ENCODE measurements at places on chromosomes 6 and 20.

GRCh38 chr6:137510923-137511322 is 16.7 kb upstream of the OLIG3 start:
- DNase-seq: no peak

DNA sequence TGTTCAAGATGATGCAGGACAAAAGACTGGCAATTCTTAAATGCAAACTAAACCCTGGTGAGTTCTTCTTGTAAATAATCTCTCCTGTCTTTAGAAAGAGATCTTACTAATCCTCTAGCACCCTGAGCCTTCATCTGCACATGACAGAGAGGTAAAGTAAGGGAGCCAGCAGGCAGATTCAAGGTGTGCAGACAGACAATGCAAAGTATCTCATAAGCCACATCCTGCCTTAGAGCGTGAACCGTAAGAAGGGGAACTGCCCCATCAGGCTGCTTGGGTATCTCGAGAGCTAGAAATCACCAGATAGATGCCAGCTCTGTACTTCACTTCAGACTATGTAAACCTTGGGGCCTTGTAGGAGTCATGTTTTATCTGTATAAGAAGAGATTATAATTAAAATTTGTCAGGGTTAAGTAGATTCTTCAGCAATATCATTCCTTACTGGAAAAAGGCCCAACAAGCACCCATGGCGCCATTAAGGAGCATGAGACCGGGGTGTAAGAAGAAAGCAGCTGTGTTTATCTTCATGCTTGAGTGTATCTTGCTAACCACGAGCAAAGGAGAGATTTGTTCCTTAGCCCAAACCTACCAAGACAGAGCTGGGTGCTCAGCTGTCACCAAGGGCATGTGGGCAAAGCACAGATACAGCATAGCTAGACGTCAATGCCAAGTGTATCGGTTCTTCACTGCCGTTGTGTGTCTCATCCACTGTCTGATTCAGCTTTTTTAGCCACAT is 24.4 kb downstream of the CNR1 start:
- DNase-seq: no peak

- peak; percentile 56 for DNase-seq
Observed at GRCh38 chr6:25138233-25138933, 140.8 kb upstream of the CARMIL1 start.

DNA sequence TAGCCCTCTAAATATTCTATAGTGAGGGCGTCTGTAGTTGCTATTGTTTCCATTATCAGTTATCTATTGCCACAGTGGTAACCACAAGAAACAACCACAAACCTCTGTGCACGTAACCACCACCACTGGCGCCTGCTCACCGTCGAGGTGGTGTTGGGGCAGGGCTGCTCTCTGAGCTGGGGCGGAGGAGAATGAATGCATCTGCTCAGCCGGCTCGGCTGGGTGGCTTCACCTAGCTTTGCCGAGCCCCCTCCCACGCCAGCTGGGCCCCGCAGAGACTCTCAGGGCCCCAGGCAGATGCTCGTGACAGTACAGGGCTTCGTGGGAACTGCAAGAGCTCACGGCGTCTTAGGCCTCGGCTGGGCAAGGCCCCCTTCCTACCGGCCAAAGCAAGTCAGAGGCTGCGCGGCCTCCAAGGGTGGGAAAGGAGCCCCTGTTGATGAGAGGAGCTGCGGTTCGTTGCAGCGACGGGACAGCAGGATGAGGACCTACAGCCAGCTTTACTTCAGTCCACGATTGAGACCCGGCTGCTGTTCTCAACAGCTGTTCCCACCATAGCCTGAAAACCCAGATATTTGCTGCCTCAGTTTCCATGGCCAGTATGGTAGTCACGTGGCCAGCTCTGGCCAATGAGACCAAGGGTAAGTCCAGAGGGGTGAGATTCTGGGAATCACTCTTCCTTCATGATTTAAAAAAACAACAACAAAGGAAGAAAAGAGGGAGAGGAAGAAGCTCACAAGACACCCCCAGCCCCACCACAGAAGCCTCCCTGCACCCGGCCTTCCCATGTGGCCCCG is 120.2 kb upstream of the AFDN start:
- DNase-seq: peak; percentile 66

- DNase-seq: no peak
Observed at GRCh38 chr6:158150701-158151100, 17.4 kb downstream of the SERAC1 start.

DNA sequence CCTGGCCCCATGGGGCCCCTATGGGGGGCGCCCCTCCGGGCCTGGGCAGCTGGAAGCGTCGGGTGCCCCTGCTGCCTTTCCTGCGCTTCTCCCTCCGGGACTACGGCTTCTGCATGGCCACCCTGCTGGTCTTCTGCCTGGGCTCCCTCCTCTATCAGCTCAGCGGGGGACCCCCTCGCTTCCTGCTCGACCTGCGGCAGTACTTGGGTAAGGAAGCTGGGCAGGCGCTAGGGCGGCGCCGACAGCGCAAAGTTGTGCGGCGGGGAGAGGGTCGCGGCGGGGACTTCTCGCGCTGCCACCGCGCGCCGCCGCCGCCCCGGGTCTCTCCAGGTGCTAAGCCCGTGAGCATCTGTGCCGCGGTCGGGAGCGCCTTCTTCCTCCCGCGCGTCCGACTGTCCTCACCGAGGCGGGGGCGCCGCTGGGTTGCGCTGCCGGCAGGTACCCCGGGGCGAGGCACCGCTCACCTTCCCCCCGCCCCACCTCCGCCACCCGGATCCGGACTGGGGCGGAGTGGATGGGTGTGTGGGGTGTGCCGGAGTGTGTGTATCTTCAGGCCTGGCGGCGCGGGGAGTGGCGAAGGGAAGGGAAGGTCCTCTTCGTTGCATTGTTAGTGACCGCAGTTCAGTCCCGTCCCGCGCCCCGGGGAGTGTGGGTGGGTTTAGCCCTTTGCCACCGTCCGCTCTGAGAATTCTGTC is 788 bp downstream of the UST start:
- no peak for DNase-seq

DNA sequence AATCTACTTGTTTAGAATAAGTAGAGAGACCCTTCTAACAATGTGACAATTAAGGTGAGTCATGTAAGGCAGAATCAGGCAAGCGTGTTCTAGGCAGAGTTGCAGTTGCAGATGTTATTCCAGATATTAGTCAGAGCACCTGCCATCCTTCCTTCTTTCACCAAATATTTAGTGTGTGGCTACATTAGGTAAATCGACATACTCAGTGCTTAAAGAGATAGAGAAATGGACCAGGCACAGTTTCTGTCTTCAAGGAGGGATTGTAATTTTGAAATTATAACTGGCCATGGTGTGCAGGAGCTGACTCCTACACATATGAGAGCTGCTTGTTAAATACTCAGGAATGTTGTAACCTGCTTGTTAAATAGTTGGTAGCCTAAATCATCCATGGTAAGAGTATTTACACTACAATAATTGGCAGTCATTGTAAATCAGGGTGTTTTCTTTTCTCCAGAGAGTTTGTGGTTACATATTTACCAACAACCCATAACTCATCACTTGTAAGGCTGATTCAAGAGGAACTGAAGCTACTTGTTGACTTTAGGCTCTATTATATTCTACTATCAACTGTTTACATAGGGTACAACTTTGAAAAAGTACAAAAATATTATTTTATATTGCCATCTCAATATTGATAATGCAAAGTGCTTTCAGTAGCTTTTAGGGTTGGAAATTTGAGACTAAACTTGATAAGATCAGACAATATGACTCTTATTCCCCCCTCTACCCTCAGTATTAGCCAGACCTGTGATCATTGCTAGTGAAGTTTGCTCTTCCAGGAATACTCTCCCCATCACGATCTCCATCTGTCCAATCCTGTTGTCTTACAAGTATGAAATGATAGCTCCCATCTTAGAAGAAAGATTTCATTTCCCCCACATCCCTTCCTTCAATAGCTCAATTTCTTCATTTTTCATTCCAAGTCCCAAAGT is 607.1 kb downstream of the COL12A1 start:
- DNase-seq: no peak

DNA sequence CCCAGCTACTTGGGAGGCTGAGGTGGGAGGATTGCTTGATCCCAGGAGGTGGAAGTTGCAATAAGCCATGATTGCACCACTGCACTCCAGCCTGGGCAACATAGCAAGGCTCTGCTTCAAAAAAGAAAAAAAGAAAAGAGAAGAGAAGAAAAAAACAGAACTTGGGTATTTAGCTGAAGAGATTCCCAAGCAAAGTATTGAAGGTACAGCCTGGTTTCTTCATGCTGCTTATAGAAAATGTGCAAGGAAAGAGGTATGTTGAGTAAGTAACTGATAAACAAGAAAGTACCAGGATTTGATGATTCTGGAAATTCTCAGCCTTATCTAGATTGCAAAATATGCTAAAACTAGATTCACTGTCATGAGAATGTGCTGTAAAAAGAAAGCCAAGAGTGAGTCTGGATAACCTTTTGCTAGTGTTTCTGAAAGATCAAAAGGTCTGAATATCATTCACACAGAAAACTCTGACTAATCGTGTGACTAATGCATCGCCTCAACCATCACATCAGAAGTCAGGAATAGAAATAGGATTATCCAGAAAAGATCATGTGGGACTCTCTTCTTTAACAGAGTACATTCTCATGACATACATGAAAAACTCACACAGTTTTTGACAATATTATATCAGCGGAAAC is 32.4 kb upstream of the NOP56 start:
- no peak for DNase-seq

DNA sequence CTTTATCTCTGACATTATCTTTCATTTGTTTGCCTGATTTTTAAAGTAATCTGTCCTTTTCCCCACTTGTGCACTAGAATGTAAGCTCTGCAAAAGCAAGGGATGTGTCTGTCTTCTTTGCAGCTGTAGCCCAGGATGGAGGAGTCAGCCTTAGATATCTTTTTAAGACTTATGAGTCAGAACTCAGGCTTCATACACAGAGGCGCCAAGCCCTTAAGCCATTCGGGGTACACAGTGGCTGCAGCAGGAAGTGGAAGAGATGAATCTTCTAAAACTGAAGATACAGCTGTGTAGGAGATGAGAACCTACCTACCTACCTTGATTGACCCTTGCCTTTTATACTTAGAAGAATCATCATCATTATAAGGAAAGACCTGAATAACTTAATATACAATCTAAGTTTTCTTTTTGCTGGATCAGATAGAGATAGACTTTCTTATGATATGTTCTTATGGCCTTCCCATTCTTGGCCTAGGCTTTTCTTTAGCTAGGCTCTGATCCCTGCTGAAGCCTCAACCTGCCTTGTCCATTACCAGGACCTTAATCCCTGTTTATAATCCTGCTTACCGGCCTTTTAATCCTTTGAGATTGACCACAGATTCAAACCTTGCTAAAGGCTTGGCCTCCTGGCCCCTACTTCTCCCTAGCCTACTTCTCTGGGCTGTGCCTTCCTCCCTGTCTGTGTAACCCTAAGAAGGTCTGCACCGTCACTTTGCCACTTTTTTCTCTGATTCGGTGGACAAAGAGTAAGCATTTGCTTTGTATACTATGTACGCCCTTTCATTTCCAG is 304.5 kb downstream of the PRL start:
- DNase-seq: no peak

- no peak for DNase-seq
Observed at GRCh38 chr6:29332676-29333075, 31.2 kb downstream of the OR14J1 start.

- DNase-seq: peak; percentile 5
Observed at GRCh38 chr6:44630125-44631028, 242.9 kb downstream of the CDC5L start.

DNA sequence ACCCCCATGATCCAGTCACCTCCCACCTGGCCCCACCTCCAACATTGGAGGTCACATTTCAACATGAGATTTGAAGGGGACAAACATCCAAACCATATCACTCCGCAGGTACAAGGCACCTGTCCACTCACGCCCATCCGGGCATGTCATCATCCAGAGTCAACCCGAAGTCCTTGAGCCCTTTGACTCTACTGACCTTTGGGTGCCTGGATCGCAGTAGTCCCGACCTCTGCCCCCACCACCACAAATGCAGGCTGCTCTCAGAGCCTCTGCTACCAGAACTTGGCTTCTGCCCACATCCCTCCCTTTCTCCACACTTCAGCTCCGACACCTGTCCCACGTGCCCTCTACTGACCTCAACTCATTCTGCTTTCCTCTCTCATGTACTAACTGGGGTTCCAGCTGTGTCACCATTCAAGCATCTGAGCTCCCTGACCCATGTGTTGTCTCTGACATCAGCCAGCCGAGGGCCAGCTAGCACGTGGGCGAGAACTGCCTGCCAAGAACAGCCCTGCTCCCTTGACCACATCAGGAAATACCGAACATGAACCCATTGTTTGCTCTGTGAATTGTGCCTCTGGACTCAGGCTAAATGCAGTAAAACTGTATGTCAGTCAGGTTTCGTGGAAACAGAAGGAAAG is 498.3 kb upstream of the SULF2 start:
- DNase-seq: no peak

DNA sequence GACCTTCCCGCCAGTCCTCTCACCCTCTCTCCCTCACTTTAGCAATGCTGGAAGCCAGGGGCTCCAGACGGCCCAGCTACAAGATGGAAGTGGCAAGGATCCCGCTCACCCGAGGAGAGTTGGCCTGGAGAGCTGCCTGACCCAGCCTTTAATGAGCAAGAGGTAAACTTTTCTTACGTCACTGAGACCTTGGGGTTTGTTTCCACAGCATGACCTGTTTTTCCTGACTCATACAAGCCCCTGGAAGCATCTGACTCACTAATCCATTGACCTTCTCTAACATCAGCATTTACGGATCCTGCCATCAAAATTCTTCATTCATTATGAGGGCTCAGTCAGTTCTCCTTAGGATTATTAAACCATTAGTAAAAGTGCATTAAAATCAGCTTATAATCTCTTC is 120.4 kb downstream of the MYLK4 start:
- DNase-seq: no peak

DNA sequence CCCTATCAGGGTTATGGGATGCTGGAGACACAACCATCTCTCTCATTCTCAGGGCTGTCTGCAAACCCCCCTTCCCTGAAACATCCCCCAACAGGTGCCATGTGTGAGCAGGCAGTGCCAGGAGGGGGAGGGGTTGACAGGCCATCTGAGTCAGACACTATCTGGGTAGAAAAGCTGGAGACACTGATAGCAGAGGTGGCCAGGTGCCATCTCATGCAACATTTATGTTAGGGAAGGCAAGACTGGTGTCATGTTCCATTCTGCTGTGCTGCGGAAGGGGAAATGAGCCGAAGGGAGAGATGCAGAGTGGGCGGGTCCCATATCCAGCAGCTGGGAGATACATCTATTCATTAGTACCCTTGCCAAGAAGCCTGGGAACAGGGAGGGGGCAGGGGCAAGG is 3.5 kb downstream of the LHFPL5 start:
- no peak for DNase-seq

- no peak for DNase-seq
Observed at GRCh38 chr20:22579119-22579427, 5.3 kb downstream of the FOXA2 start.
